ENCODE measurements at places on chromosomes 5 and 9.
A peak's percentile ranks its signal among the peaks of the same experiment; 100 is the strongest.

DNA sequence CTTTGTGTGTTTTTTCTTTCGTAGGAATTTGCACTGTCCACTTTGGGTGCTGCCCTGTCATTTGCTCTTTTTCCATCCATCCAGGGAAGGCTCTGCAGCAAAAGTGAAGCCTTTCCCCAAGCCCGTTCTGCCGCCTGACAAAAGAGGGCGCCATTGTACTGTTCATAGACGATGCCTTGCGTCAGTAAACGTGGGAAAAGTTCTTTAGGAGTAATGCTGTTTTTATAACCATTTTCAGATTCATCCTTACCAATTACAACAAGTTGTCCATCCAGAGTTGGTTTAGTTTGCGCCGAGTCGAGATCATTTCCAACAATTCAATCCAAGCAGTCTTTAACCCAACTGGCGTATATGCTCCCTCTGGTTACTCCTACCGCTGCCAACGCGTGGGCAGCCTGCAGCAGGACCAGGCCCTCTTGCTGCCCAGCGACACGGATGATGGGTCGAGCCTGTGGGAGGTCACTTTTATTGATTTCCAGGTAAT is 34.3 kb upstream of the RPS23 start:
- no peak for DNase-seq

DNA sequence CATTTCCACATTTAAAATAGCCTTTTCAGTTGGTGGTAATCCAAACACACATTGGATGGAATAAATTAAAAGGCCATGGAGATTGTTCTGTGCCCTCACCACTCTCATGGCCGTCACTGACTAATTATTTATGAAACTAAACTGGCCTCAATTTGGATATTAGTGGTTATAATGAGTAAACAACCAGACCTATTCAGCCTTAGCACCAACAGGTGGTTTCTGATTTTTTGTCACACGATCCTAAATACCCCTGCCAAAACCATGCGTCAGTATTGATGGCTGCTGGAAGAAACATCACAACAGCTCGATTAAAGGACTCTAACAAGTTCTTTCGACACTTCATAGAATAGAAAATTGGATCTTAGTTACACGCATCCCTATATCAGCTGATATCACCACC is 276.0 kb upstream of the DAP start:
- DNase-seq, result no peak

DNA sequence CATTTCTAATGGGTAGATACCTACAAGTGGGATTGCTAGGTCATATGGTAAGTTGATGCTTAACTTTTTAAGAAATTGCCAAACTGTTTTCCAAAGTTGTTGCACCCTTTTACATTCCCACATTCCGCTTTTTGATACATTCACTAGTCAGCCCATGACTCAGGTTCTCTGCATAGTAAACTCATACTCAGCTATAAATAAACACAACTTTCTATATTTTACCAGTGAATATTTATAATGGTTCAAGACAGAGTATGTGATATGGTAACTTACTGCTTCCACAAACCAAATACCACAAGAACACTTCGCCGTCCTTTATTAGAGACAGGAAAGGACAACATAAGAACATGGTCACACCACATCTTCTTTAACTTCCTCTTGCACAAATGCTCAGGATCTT is 54.0 kb downstream of the PLPP1 start:
- DNase-seq, result no peak

GRCh38 chr9:92970467-92970923 is 23.2 kb downstream of the FGD3 start:
- no peak for DNase-seq

DNA sequence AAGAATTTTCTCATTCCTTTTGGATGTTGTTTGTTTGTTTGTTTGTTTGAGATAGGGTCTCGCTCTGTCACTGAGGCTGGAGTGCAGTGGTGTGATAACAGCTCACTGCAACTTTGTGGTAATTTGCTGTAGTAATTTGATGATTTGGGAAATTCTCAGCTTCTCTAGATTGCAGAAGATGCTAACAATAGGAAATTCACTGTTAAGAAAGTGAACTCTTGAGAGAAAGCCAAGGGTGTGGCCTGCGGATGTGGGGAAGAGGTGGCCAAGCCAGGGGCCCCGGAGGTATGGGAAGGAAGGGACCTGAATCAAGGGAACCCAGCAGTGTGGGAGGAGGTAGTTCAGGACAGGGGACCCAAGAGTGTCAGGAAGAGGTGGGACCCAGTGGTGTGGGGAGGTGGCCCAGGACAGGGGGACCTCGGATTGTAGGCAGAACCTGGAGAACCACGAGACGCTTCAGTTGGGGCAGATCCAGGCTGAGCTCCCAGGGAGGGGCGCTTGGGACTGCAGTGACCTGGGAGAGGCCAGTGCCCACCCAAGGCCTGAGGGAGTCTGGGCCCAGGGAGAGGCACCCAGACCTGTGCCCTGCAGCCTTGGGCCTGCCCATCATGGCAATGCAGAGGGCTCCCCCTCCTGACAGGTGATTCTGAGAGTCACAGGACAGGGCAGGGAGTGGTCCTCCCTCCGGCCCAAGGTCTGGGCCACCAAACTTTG is 5.6 kb upstream of the LCN2 start:
- DNase-seq, result no peak

- DNase-seq, result no peak
These were observed 237.7 kb downstream of the SH3GL2 start for GRCh38 chr9:17816431-17817027.

DNA sequence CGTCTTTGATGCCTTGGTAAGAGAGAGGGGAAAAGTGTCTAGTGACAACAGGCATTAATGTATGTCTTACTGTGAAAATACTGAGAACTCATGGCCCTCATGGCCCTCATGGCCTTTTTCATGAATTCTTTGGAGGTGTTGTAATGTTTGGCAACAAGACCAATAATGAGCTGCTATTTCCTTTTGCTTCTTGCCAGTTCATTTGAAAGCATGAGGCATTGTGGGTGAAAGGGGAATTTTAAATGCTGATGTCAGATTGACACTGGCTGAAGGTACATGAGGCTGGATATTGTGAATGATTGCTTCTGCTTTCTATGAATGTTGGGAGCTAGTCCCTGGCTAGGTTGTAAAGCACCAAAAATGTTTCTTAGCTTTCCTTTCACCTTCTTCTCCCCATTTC is 79.2 kb downstream of the DOCK2 start:
- DNase-seq, result no peak

GRCh38 chr5:90909101-90909503 is 350.5 kb downstream of the ADGRV1 start:
- DNase-seq, result no peak

DNA sequence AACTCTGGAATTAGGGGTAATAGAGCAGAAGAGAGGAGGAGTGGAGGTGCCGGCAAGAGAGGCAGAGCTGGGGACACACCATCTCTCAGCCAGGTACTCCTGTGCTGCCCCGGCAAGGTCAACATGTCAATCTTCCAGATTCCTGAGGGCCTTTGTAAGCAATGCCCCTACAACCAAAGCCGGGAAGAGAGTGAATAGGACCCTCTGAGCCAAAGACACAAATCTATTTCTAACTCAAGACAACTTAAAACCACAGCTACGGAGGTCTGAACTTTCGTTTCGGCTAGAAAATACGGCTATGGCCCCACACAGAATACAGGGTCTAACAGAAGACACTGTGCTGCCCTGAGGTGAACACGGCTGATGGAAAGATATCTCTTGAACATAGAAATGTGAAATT is 66.6 kb downstream of the SERINC5 start:
- DNase-seq, result no peak

DNA sequence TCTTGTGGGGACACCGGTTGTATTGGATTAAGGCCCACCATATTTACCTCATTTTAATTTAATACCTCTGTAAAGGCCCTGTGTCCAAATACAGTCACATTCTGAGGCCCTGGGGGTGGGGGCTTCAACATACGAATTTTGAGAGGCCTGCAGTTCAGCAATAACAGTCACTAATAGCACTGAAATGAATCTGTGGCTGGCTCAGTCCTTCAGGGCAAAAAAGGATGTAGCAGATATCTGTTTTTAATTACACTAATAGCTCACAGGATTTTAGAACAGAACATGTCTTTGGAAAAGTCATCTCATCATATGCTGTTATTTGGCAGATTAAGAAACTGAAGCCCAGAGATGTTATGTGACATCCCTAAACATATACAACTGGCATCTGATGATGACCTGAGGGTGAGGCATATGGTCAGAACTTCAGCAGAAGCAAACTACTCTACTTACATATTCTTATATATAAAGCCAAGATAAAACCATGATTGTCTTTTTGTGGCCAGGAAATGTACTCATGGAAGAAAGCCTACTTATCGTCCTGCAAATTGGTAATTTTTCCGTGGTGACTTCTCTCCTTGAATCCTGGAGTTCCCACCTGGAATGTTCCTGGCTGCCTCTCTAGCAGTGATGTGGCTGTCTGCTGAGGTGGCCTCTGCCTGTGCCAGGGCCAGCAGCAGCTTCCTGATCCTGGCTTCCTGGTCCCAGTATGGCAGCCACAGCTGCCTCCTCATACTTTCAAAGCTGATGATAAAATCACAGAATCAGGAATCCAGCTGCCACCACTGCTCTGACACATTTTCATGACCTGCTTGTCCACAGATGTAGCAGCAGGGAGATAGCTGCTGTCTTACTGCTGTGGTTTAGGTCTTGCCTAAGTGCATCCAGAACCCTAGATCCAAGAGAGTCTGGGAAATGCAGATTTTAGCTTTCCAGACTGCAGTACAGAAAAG is 72.1 kb upstream of the ANKRD55 start:
- no peak for DNase-seq

- no peak for DNase-seq
These were observed 78.5 kb upstream of the TBC1D2 start for GRCh38 chr9:98333703-98334582.

DNA sequence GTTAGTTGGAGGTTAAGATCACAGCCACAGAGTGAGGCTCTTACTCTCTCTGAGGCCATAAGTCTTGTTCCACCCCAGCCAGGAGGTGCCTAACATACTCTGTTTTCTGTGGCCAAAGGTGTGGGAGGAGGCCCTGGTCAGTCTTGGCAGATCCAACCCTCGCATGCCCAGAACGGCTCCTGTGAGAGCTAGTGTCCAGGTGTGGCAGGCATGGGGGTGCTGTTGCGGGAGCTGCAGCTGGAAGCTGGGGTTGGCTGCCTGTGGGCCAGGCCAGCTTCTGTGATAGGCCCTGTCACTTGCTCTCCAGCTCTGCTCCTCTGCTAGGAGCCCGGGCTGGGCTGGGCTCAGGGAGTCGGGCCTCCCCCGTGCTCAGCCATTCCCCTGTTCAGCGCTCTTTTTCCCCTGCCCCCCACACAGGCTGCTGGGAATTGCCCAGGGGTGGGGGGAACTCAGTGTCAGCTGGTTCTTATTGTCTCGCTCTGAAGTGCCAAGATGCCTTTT is 31.6 kb downstream of the IER5L start:
- no peak for DNase-seq

GRCh38 chr9:115262477-115262876 is 144.5 kb upstream of the TNC start:
- no peak for DNase-seq

GRCh38 chr5:27855491-27855890 is 817.1 kb upstream of the CDH9 start:
- no peak for DNase-seq

DNA sequence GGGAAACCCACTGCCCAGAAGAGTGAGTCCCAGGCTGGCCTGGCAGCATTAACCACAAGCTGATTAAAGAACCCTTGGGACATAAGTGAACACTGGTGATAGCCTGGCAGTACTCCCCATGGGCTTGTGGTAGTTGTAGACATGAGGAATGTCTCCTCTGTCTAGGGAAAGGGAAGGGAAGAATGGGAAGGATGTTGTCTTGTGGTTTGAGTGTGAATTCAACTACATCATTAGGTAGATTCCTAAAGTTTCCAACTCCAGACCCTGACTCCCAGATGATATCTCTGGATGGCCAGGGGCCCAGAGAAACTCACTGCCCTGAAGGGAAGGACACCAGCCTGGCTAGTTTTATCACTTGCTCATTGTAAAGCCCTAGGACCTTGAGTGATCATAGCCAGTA is 1012.4 kb upstream of the COX7C start:
- DNase-seq, result no peak

GRCh38 chr9:126397056-126397455 is 70.4 kb downstream of the MVB12B start:
- peak; percentile 32 for DNase-seq

DNA sequence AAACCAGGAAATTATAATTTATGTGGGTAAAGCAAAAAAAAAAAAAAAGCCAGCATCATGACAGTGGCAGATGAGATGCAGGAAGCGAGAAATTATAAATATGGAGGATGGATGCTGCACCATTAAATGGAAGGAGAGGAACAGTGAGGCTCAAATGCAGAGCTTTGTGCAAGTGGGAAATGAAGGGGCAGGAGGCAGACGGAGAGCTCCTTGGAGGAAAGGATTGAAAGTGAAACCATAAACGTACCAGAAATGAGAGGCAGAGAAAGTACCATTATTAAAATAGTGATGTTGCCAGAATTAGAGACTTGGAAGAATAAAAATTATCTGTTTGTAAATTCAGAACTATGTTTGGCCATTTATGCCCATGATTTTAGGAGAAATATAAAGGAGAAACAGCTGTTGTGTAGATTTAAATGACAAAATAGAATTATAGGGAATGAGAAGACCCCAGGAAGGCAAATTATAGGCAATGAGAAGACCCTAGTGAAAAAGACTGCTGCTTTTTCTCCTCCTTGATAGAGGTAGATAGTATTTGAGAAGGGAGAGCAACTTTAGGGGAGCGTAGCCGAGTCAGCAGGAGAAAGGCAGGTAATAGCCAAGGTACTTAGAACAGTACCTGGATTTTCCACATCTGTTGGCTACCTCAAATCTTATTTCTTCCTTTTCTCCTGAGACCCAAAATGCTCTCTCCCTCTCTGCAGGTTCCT is 341.0 kb upstream of the CD180 start:
- no peak for DNase-seq

GRCh38 chr5:91229031-91229727 is 153.9 kb downstream of the ARRDC3 start:
- no peak for DNase-seq

Data from activated gamma-delta T cell (primary cell).